ENCODE measurements at places on chromosomes 11 and 22.

GRCh38 chr11:128361451-128362020, 225.8 kb downstream of the ETS1 start:
- no peak for DNase-seq

GRCh38 chr11:108558222-108558621, 35.3 kb downstream of the EXPH5 start:
- no peak for DNase-seq

- DNase-seq: no peak
Observed at GRCh38 chr11:69541001-69541285, 59.5 kb downstream of the LINC01488 start.

- DNase-seq: no peak
Observed at GRCh38 chr11:79949574-79949973, 508.7 kb upstream of the TENM4 start.

All from stimulated activated CD8-positive, alpha-beta memory T cell treated with anti-CD3 and anti-CD28 coated beads, Interleukin-15, amount 100 ng/mL, for 1 hour (primary cell).